Stimulated activated naive CD8-positive, alpha-beta T cell treated with anti-CD3 and anti-CD28 coated beads, Interleukin-15, amount 100 ng/mL, for 72 hours (primary cell): ENCODE measurements at places on chromosomes 5 and 9.
A peak's percentile ranks its signal among the peaks of the same experiment; 100 is the strongest.

DNA sequence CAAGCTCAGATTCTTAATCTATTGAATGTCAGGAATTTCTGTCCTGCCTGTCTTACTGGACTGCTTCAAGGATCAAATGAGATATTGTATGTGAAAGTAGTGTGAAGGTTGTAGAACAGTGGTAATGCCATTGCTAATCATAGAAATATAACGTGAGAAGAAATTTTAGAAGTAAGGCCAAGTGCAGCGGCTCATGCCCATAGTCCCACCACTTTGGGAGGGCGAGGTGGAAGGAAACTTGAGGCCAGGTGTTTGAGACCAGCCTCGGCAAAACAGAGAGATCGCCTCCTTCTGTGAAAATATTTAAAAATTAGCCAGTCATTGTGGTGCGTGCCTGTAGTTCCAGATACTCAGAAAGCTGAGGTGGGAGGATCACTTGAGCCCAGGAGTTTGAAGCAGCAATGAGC, 5.1 kb upstream of the HSPA5 start:
- no peak for DNase-seq

GRCh38 chr5:90983148-90983547, 400.0 kb downstream of the ARRDC3 start:
- no peak for DNase-seq

DNA sequence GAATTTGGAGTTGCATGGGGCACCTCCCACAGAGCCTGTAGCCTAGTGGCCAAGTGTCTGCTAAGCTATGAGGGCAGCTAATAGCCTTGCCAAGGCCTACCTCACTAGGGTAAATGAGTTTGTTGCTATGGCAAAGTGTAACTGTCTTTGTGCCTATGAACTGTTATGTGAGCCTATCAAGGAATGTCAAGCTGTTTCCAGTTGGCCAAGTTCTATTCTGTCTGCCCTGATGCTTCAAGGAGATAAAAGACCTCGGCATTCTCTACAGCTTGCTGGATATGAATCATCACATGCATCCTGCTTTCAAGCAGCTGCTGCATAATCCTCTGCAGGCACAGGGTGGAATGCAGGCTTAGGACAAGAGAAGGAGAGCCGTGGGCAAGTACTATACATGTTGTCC, 69.8 kb upstream of the CCDC112 start:
- no peak for DNase-seq

DNA sequence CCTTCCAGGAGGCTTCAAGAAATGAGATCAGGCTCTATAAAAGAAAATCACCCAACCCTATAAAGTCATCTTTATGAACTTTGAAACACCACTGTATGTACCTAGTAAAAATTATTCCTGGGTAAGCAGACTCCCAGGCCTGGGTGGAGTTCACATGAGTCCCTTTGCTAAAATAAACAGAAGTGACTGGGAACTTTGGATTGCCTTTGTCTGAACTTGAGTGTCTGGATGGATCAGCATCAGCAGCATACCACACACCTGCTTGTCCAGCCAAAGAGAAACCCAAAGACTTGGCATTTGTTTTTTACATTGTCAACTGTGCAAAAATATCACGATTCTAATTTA, 79.6 kb upstream of the CDKN2B start:
- no peak for DNase-seq

DNA sequence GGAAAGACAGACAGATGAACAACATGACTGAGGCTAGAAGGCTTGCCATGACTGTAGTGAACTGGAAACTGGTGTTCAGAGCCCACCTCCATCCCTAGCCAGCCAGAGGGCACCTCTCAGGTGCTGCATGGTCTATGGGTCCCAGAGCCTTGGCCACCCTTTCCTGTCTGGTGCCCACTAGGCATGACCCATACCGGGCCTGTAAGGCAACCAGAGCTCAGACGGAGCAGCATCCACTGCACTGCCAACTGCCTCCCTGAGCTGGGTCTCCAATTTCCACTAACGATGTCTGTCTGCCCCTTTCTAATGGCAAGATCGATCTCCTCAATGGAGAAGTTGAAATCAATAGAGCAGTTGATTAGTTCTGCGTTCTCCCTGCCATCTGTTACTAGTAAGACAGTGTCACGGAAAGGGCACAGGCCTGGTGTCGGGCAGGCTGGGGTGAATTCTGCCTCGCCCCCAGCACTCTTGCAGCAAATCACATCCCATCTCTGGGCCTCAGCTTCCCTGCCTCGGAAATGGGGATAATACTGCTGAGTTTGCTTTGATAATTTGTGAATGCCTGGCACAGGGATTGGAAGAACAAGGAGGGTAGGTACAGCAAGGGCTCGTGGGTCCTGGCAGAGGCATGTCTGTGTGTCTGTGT, 172.3 kb upstream of the MVB12B start:
- DNase-seq = peak; percentile 5

DNA sequence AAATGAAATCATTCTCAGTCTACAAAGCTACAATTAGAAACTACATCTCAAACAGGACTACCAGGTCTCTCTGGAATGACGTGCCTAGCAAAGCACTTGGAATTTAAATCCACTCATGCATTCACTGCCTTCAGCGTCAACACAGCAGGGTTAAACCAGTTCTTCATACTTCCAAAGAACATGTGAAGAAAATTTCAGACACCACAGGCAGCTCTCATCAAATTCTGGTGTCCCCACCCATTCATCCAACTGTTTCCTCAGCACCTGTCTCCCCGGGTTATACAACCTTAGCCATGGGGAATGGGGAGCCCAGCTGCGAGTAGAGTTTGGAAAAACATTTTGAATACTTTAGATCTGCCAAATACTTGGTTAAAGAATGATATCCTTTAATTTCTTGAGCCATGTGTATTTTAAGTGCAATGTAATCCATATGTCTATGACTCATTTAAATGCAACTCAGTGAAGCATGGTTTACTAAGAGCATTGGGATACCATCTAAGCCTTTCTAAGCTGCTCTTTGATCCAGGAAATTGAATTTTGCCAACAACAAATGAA, 17.5 kb downstream of the ADAM19 start:
- DNase-seq = no peak

- no peak for DNase-seq
Observed at GRCh38 chr9:91760906-91761305, 189.1 kb downstream of the ROR2 start.

- DNase-seq = no peak
Observed at GRCh38 chr9:124146031-124146561, 111.7 kb upstream of the NEK6 start.

DNA sequence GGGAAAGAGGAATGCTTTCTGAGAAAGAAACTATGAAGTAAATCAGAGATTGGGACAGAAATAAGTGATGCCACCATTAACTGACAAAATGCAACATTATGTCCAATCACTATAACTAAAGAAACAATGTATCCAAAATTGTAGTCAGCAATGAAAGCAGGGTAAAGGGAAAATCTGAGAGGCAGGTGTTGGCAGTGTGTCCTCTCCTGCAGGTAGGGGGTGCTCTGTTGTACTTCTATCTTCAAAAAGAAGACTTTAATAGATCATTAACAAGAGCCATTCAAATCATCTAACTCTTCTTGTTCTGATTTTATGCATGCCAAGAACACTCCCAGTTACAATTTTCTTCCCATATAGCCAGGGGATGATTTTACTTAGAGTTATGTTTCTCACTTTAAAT, 1275.7 kb downstream of the PTPRD start:
- DNase-seq = no peak

DNA sequence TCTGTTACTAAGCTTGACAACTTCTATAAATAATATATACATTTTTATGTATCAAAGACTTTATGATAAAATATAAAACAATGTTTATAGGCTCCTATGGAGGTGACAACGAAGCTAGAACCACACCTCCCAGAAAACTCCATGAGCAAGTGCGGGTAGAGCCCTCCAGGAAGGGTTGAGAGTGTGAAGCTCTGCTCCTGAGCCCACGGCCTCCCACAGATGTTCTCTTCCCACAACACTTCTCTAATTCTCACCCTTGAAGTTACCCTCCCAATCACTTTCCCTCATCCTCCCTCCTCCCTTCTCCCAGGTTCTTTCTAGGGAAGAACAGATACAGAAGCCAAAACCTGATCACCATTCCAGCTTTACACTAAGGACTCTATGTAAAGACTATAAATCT, 427.6 kb downstream of the SPOCK1 start:
- DNase-seq = no peak

DNA sequence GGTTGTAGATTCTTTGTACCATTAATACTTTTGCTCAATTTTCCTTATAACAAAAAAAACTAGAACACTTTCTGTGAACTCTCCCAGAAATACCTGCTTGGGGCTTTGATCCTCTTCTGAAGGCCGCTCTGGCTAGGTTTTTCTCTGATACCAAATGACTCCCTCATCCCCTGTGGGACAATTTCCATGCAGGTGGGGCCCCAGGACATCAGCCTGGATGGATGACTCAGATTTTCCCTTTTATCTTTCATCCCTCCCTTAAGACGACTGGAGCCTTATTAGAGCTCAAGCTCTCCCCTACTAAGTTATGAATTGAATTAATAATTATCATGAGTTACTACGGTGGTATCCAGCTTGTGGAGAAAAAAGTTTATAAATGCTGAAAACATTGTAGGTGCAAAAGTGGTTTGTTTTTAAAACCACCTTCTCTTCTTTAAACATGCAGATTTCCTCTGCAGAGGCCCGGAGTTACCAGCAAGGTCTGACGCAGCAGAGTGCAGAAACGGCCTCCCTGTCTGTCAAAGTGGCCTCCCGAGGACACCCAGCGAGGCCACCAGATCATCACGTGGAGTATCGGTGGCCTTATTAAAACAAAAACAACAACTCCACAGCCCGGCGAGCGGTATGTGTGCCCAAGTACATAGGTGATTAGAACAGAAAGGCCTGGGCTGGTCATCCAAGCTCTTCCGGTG, 50.8 kb upstream of the IRX4 start:
- DNase-seq = no peak

- DNase-seq = no peak
Observed at GRCh38 chr5:139650031-139650688, 2.0 kb downstream of the CXXC5 start.
